ENCODE measurements at places on chromosomes 5 and 9. TPM values are rescaled to one million over a fixed set of nuclear protein-coding genes. Genes with fewer than 3 reads are reported as not detected.
A peak's percentile ranks its signal among the peaks of the same experiment; 100 is the strongest.

- no peak for DNase-seq
Observed at GRCh38 chr9:128556926-128557634, 4.7 kb downstream of the SPTAN1 start.

IL3 gene
- not detected for polyA plus RNA-seq

DNA sequence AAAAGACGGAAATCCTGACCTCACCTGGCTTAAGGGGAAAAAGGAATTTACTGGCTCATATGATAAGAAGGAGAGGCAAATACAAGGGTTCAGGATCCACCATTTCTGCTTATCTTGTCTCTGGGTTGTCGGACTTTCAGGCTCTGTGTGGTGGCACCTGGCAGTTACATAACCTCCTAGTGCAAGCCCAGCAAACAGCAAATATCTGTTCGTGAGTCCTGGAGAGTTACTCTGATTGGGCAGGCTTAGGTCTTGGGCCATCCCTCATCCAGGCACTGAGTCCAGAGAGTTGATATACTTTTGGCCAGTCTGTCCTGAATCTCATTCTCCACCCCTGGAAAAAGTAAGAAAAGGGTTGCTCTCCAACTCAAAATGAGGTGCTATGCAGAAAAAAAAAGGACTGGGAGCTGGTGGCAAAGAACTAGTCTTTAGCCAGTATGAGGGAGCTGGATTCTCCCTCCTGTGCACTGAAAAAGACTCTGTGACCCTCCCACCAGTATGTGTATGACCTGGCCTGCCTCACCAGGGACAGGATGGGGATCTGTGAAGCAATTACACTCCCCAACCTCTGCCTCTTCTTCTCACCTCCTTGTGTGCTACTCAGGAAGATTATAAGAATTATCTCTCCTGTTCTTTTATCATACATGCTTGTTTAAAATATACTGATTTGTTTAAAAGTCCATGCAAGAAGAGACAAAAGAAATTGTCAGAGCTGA is 282.9 kb downstream of the ARHGAP26 start:
- DNase-seq, result no peak

GRCh38 chr5:1315018-1315708 is 20.3 kb upstream of the TERT start:
- no peak for DNase-seq

GRCh38 chr5:33049298-33049697 is 338.2 kb downstream of the NPR3 start:
- no peak for DNase-seq

DNA sequence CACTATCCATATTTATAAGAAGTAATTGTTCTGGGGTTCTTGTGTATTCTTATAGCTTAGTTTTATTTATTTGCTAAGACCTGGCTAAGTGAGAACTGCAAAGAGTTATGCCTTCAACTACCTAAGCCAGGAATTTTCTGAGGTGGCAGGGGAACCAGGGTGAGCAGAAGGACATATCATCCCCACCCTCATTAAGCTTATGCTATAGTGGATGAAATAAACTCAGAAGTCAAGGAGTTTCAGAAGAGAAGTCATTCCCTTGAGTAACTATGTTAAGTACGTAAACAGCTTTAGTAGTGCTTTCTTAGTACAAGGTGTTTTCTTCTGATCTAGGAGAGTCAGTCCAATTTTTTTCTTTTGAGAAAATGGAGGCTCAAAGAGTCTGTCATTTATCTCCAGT is 41.7 kb downstream of the STK32A start:
- no peak for DNase-seq

DNA sequence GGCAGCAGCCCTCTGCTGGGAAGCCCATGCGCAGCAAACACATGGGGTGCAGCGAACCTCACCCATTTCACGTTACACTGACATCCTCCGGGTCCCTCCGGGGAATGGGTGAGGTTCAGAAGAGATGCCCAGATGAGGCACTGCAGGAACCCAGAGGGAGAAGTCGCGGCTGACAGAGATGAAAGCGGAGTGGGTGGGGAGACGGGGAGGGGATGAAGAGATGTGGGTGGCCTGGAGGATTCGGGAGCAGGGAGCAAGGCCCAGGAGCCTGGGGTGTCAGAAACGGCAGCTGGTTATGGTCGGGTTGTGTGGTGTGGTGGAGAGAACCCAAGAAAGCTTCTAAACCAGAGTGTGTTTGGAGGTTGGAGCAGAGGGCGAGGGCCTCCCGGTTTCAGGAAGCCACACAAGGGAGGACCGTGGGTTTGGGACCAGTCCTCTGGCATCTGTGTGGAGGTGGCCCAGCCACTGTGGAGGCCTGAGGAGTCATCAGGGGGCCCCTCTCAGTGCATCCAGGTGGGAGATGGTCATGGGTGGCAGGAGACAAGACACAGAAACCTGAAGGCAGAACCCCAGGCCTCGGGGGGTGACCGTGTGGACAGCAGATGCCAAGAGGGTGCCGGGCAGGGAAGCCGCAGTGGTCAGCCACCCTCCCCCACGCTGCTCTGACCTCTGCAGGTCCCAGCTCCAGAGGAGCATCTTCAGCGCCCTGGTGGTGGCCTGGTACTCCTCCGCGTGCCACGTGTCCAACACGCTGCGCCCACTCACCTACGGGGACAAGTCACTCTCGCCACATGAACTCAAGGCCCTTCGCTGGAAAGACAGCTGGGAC is 8.6 kb downstream of the UCK1 start:
- DNase-seq, result no peak

CFAP157 gene
- polyA plus RNA-seq, result 1.4 TPM

DNA sequence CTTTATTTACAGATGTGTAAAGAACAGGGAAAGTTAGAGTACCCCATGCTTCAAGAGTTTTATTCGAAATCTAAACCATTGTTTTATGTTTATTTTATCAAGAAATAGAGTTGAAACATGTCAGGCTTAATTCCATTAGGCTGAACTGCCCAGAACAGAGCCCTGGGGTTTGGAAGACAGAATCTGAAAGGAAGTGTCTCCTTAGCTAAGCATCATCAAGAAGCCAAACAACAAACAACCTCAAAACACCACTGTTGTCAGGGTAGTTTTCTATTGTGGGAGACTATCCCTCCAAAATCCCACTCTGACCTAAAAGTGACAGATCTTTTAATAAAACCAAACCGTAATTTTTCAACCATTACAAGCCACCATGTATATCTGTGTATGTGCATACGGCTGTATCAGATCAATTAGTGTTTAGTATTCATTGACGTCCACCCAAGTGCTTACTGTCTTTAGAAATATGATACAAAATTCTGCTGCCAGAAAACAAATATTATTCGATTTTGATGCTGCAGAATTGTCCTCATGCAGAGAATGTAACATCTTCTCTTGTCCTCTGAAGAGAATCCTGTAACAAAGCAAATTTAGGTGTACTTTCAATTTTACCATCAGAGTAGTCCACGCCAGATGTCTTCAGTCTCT is 271.9 kb upstream of the TMEM161B start:
- no peak for DNase-seq

NDST1 gene
- 48.2 TPM for polyA plus RNA-seq

GRCh38 chr5:116084287-116084691 is 536 bp upstream of the COMMD10 start:
- DNase-seq, result peak; percentile 8

DNA sequence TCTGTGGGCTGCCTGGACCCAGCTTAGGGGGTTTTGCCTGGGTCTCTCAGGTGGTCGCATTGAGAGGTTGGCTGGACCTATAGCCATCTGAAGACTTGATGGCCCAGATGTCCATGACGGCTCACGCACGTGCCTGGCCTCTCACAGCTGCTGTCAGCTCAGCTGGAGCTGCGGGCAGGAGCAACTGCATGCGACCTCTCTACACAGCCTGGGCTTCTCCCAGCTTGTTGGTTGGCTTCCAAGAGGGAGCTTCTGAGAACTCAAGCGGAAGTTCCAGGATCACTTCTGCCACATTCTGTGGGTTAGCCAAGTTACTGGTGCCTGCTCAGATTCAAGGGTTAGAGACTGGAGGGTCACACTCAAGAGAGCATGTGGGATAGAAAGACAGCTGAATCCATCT is 99.2 kb downstream of the DAPK1 start:
- no peak for DNase-seq

DNA sequence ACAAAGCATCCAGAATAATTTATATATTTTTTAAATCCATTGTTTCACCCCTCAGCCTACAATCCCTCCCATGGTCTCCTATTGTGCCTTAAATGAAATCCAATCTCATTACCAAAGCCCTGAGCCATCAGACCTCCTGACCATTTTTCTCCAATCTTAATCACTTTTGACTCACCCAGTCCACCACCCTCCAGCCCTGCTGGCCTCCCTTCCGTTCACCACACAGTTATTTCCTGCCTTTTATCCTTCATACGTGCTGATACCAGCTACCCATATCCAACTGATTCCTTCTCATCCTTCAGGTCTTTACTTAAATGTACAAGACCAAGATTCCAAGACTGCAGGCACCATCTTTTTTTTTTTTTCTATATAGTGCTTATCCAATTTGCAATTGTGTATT is 1026.7 kb upstream of the DMAC1 start:
- no peak for DNase-seq

PCDHB15 gene
- 9.4 TPM for polyA plus RNA-seq

- DNase-seq, result peak; percentile 17
Observed at GRCh38 chr5:99104538-99105132, 175.8 kb upstream of the CHD1 start.

DNA sequence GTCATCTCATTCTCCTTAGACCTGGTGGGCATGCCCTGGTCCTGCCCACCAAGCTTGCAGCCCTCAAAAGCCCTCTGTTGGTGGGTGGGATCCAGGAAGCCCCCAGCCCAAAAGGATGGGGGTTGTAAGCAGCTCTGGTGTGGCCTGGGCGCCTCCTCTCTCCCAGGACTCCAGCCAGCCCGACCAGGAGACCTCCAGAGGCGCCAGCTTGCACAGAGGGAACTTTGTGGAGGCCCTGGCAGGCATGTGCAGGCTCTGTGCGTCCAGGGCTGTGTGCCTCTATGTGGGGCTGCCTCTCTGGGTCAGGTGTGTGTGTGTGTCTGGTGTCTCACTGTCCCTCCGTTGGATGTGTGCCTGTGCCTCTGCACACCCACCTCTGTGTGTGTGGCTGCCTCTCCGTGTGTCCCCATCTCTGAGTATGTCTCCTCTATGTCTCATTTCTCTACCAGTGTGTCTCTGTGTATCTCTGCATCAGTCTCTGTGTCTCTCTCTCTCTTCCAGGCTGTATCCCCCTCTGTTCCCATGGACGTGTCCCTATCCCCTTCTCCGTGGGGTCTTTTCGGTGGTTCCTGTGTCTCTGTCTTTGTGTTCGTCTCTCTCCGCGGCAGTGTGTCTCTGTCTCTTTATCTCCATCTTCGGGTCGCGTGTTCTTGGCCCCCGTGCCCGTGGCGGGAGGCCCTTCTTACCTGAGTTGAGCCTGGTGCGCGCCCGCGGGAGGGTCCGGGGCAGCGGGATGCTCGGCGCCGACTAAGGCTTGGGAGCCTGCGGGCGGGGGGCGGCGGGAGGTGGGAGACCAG is 501 bp downstream of the ENHO start:
- DNase-seq, result no peak

IFNK gene
- polyA plus RNA-seq, result not detected

- no peak for DNase-seq
Observed at GRCh38 chr5:61827445-61827975, 478.5 kb upstream of the KIF2A start.

DNA sequence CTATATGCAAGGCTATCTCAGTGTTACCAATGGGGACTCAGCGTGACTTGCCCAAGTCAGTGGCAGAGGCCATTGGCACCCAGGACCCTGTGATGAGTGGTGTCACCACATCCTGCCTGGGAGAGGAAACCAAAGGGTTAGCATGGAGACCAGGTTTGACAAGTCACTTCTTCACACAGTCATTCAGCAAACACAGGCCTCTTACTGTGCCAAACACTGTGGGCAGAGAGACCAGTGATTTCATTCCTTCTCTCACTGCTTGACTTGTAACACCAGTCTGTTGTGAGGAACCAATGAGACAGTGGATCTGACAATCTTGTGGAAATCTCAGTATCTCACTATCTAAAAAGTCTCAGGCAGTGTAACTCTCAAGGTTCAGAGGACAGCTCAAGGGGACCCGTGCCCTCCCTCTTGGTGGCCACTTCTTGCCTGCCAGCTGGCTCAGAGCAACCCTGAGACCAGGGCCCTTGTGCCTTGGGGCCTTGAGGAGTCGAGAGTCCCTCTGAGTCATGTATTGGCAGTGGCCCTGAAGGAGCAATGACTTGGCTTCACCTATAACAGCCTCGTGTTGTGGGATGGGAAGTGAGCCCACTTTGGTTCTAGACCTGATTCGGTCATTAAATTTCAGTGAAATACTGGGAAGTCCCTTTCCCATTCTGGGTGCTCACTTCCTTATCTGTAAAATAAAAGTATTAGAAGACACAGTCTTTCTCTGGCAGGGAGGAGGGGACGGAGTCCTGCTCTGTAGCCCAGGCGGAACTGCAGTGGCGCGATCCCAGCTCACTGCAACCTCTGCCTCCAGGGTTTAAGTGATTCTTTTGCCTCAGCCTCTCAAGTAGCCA is 1.6 kb downstream of the FABP6 start:
- DNase-seq, result no peak

GRCh38 chr9:122402403-122402871 is 31.6 kb downstream of the PTGS1 start:
- DNase-seq, result no peak

TRAF1 gene
- polyA plus RNA-seq, result 4.7 TPM

GRCh38 chr5:149583394-149583793 is 2.1 kb downstream of the ARHGEF37 start:
- no peak for DNase-seq
